ENCODE measurements at places on chromosomes 12 and 14. TPM values are rescaled to one million over a fixed set of nuclear protein-coding genes. Genes with fewer than 3 reads are reported as not detected.

PLCZ1 gene
- not detected for polyA plus RNA-seq

CHGA gene
- polyA plus RNA-seq = 4.8 TPM

CMKLR1 gene
- 11.6 TPM for polyA plus RNA-seq

LRFN5 gene
- polyA plus RNA-seq = not detected

AMIGO2 gene
- polyA plus RNA-seq = 12.0 TPM

IKBIP gene
- polyA plus RNA-seq = 15.8 TPM

PRIMA1 gene
- polyA plus RNA-seq = 0.38 TPM

KRT3 gene
- polyA plus RNA-seq = not detected

GTF2A1 gene
- 8.5 TPM for polyA plus RNA-seq

SIX4 gene
- polyA plus RNA-seq = 0.50 TPM

HRK gene
- 0.25 TPM for polyA plus RNA-seq

ADSS1 gene
- polyA plus RNA-seq = 80.2 TPM

ACRBP gene
- polyA plus RNA-seq = not detected

RHOJ gene
- polyA plus RNA-seq = 22.7 TPM

POTEM gene
- not detected for polyA plus RNA-seq

CCDC197 gene
- not detected for polyA plus RNA-seq

ASCL1 gene
- not detected for polyA plus RNA-seq

SCNN1A gene
- polyA plus RNA-seq = 0.61 TPM

DLK1 gene
- 0.13 TPM for polyA plus RNA-seq

WNK1 gene
- 30.4 TPM for polyA plus RNA-seq
